ENCODE measurements at places on chromosomes 5 and 9.

DNA sequence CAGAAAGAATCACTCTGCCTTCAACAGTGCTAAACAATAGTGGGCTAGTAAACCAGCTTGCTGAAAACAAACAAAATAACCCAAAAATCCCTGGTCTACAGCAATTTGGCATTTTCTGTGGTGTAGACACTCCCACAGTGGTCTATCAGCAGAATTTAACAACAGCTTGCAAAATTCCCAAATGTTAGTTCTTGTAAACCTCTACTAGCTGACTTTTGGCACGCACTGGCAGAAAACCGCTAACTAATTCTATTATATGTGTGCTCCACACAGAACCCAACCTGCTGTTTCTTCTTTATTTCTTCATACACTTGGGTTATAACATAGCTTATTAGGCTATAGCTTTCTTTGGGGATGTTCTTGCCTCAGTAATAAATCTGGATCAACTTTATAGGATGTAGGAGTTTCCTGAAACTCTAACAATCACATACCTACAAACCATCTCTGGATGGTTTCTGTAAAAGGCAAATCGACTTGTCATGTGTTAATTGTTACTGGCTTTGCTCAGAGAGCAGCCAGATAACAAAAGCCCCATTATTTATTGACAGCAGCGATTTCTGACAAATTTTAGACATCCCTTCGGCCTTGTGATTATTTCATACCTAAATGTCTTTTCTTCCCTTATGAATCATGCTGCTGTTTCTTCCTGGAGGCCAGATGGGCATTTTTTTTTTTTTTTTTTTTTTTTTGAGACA, 82.7 kb upstream of the NAA35 start:
- no peak for DNase-seq

DNA sequence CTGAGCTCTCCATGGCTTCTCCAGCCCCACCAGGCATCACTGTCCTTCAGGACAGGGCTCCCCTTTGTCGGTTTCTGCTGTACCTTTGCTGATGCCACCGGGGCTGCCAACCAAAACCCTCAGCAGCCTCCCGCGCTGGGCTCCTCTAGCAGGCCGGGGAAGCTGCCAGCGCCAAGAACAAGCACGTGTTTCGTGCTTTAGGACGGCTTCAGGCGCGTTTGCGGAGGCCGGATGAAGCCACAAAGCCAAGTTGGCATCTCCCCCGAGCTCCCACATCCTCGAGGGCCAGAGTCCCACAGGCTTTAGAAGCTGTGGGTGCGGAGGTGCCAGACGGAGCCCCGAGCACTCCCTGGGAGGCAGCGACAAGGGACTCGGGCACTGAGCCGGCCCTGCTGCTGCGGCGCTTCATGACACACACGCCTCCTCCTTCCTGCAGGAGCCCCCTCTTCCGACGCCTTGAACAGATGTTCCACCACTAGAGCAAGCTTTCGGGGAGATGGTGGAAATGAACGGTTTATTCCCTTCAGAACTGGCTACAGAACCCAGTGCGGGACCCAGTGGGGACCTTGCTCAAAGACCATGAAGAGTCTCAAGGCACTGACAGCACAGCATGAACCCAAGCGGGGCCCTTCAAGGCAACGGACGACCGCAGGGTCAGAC, 36.7 kb downstream of the SARDH start:
- no peak for DNase-seq

GRCh38 chr5:138949988-138950387, 74.9 kb upstream of the LRRTM2 start:
- DNase-seq, result no peak

DNA sequence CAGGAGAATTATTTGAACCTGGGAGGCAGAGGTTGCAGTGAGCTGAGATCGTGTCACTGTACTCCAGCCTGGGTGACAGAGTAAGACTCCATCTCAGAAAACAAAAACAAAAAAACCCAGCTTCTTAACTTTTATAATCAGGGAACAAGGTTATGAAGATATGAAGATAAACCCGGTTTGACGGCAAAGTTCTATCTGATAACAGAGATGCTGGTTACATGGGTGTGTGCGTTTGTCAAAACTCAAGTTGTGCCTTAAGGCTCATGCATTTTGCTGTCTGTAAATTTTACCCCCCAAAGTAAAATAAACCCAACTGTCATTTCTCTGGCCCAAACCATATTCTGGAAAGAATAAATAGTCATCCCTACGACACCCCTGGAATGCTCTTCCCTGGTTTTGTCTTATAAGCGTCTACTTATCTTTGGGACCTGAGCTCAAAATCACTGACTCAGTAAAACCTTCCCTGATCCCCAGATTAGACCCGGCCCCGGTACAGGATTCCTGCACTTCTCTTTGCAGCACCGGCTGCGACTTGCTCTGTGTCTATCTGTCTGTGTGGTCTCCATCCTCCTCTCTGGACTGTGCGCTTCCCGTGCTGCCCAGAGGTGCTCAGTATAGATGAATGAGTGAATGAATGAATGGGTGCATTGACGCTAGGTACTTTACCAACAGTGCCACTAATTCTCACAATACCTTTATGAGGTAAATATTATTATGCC, 172.2 kb downstream of the DAB2IP start:
- no peak for DNase-seq

- DNase-seq, result no peak
These were observed 11.1 kb upstream of the CACNA1B start for GRCh38 chr9:137866226-137867141.

GRCh38 chr9:23790351-23791260, 35.4 kb downstream of the ELAVL2 start:
- DNase-seq, result no peak

DNA sequence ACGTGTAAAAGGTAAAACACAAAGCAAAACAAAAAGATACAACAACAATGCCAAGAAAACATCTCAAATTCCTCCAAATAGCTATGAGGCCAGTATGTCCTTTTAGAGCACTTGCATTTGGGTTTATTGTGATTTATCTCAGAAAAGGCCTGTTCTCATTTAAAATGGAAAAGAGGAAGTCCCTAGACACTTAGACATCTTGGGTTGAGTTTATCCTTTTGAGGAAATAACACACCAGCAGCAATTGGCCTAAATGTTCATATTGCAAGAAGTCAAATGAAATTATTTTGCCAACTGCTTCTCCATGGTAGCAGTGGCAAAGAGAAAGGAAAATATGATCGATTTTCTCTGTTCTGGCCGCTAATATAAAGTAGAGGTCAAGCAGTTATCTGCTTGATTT, 43.6 kb upstream of the TRMT10B start:
- DNase-seq, result no peak

GRCh38 chr5:128490761-128491160, 47.3 kb downstream of the FBN2 start:
- DNase-seq, result no peak

- no peak for DNase-seq
These were observed 64.7 kb upstream of the ATG10 start for GRCh38 chr5:81907012-81907635.

- no peak for DNase-seq
These were observed 137.1 kb downstream of the GABRB2 start for GRCh38 chr5:161409471-161409870.

DNA sequence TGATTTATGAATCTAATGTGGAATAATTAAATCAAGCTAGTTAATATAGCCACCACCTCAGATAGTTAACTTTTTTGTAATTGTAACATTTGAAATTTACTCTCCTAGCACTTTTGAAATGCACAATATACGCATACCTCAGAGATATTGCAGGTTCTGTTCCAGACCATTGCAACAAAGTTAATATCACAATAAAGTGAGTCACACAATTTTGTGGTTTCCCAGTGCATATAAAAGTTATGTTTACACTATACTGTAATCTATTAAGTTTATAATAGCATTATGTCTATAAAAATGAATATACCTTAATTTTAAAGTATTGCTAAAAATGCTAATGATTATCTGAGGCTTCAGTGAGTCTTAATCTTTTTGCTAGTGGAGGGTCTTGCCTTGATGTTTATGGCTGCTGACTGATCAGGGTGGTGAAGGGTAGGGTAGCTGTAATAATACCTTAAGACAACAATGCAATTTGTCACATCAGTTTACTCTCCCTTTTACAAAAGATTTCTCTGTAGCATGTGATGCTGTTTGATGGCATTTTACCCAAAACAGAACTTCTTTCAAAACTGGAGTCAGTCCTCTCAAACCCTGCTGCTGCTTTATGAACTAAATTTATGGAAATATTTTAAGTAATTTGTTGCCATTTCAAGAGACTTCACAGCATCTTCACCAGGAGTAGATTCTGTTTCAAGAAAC, 235.1 kb upstream of the ADAMTSL1 start:
- DNase-seq, result no peak

DNA sequence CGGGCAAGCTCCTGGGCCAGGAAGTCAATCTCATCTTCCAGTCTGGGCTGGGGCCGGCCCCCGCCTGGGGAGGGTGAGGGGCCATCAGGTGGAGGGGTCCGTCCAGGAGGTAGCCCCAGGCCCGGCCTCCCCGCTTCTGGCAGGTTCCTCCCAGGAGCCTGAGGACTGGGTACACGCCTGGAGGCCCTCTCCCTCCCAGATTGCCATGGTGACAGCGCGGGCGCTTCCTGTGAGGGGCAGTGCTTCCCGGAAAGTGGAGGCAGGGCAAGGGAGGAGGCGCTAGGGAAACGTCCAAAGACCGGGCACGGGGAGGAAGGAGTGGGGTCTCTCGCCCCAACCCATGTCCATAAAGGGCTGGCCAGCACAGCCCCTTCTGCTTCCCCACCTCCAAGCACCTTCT, 4.9 kb downstream of the NPDC1 start:
- DNase-seq, result peak; percentile 32

GRCh38 chr9:125142560-125143376, 560 bp downstream of the SCAI start:
- peak; percentile 5 for DNase-seq

GRCh38 chr5:116766470-116766947, 191.9 kb upstream of the SEMA6A start:
- DNase-seq, result no peak

- DNase-seq, result no peak
These were observed 5.9 kb upstream of the RHOBTB3 start for GRCh38 chr5:95725071-95725820.

DNA sequence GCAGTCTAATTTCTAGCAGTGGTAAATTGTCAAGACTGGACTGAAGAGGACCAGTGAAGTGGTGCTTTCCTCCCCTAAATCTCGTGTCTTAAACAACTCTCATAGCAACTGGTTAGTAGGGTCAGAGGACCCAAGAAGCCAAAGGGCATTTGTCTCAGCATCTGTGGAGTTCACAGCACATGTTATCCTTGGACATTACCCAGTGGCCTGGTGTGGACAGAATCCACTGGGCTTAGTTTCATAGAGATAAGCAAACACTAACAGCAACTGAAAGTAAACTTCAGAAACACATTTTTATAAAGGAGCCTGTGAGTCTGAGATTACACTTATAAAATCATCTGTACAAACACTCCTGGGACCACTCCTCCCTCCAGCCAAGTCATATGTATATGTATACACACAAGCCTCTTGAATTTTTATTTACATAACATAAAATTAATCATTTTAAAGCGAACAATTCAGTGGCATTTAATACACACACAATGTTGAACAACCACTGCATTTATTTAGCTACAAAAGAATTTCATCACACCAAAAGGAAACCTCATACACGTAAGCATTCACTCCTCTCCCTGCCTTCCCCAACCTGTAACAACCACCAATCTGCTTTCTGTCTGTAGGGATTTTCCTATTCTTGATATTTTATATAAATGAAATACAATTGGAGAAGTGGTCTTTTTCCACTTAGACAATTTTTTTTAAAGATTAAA, 457.8 kb downstream of the RASEF start:
- DNase-seq, result peak; percentile 11

DNA sequence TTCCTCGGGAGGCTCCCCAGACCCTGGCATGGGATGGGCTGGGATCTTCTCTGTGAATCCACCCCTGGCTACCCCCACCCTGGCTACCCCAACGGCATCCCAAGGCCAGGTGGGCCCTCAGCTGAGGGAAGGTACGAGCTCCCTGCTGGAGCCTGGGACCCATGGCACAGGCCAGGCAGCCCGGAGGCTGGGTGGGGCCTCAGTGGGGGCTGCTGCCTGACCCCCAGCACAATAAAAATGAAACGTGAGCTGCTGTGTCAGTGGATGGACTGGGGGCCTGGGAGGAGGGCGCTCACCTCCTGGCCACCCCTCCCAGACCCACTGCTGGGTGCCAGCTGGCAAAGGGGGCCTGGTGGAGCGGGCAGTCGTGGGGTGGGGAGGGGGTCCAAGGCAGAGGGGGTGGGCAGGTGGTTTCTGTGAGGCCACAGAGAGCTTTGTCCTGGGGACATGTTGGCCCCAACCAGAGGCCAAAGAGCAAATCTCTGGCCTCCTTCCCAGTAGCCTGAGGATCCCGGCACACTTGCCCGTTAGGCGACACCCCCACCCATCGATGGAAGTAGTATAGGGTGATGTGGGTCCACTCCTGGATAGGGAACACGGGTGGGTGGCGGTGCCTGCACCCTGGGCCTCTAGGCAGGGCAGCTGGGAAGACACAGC, 9.8 kb downstream of the EGFL7 start:
- no peak for DNase-seq

DNA sequence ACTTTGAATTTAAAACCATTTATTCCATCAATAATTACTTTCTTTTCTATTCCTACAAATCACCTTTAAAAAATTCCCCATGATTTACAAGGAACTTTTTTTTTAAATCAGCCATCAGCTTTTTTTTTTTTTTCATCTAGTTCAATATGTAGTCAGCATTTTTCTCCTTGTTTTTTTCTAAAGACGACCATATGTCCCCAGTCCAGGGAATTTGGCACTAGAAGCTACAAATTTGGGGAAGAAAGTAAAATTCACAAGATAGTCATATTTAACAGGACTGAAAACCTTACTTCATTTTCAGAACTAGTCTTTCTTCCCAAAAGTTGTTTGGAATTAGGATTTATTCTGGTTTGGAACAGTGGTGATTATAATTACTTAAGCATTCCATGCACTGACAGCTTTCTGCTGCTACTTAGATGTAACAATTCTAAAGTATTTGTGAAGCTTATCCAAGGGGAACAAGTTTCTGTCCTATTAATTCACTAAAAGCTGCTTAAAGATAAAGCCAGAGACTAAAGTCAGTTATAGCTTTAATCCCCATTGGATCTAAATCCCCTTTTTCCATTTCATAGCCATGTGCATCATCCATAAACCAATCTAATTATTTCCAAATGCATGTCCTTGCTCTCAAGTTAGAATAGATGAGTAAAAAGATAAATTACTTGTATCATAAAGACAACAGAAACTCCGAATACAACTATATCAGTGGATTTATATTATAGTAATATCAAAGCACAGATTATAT, 7.4 kb upstream of the SNCAIP start:
- DNase-seq, result no peak

DNA sequence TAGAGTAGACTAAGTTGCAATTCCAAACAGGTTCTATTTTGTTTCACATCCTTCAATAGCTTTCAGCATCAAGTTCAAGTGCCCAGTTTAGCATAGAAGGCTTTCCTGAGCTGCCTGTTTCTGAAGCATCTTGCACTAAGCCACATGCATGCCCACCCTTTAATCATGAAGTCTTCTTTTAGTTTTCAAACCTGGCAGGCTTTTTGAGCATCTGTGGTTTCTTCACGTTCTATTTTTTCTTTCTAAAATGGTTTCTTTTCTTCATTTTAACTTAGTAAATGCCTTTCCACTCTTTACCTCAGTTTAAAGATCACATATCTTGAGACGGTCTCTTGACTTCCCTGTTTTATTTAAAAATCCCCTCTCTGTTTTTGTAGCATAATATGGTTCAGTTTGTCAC, 360.1 kb downstream of the MAN2A1 start:
- DNase-seq, result no peak
